ENCODE measurements at places on chromosomes 11 and 22. TPM values are rescaled to one million over a fixed set of nuclear protein-coding genes. Genes with fewer than 3 reads are reported as not detected.
A peak's percentile ranks its signal among the peaks of the same experiment; 100 is the strongest.

GRCh38 chr11:117600234-117600783 lies 196.7 kb downstream of the DSCAML1 start:
- no peak for DNase-seq

PRMT3 gene
- total RNA-seq: 10.5 TPM

GRCh38 chr22:21094911-21095772 lies 49.4 kb downstream of the LRRC74B start:
- DNase-seq: no peak

DNA sequence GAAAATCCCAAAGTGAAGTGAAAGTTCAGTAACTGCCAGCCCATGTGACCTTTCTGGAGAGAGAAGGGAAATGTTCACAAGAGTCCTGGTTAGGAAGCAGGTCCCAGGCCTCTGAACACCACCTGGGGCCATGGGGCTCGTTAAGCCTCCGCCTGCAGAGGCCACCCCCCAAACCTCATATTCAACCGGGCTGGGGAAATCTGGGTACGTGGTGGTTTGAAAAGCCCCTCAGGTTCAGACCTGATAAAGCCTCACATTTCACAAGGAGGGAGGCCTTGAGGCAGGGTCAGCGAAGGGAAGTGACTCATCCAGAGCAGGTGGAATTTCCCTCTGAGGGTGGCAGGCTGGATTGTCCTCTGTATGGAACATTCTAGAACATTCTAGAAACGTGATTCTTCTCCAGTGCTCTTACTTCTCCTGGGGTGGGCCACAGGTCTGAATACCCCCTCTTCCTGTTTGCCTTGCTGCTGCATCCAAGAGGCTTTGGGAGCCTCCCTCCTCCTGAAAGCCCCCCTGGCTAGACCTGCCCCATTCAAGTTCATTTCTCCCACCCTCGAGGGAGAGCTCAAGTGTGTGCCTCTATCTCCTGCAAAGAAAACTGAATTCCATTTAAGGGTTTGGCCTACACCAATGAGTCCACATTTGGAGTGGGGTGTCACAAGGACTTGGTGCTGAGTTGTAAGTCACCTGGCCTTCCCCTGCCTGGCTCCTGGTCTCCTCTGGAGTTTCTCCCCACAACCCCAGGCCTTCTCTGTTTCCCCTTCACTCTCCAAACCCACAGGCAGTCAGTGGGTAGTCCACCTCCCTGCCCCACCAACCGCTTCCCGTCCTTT lies 6.3 kb downstream of the FXYD2 start:
- no peak for DNase-seq

DNA sequence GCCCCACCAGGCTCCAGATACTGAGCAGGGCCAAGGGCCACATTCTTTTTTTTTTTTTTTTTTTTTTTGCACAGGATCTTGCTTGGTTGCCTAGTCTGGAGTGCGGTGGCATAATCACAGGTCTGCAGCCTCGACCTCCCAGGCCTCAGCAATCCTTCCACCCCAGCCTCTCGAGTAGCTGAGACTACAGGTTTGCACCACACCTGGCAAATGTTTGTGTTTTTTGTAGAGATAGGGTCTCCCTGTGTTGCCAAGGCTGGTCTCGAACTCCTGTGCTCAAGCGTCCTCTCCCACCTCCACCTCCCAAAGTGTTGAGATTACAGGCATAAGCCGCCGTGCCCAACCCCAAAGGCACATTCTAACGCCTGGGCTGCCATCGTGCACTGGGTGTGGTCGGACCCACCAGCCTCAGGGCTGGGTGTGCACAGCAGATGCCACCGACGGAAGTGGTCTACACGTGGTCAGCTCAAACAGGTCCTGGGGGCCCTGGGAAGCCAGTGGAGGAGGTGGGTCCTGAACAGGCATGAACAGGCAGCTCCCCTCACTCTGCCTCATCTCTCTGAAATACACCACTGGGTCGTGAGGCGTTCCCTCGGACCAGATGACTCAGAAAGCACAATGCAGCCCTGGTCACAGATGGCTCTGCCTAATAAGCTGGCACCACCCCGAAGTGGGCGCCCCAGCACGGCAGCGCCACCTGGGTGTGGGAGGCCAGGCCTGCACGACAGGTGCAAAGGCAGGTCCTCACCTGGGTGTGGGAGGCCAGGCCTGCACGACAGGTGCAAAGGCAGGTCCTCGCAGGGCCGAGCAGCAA lies 5.1 kb upstream of the B4GALNT4 start:
- peak; percentile 74 for DNase-seq

GRCh38 chr11:8713760-8714454 lies 31.3 kb downstream of the RPL27A start:
- peak; percentile 46 for DNase-seq

OAF gene
- 23.3 TPM for total RNA-seq

- no peak for DNase-seq
Observed at GRCh38 chr11:33532720-33533385, 167.8 kb downstream of the C11orf91 start.

DNA sequence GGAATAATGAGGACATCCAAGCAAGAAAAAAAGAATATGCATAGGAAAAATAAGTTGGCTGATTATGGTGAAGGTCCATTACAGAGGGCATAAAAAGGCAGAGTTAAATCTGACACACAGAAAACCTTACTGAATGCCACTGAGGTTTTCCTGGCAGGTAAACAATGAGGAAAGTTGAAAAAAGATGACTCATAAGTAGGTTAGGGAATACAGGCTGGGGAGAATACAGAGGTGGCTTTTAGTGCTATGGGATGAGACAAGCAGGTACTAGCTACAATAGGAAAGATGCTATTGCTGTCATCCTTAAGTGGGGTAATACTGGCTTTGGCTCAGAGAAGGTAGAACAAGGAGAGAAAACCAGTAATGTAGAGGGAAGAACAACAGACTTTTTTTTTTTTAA lies 44.7 kb downstream of the CSTF3 start:
- no peak for DNase-seq

SERPING1 gene
- 204 TPM for total RNA-seq

NCR3LG1 gene
- total RNA-seq: 13.6 TPM

- no peak for DNase-seq
Observed at GRCh38 chr22:22957090-22957489, 69.5 kb downstream of the IGLL5 start.

- peak; percentile 95 for DNase-seq
Observed at GRCh38 chr11:119356349-119357031, 10.0 kb upstream of the MFRP start.

- DNase-seq: peak; percentile 24
Observed at GRCh38 chr11:67309661-67310061, 6.3 kb downstream of the SSH3 start.

DNA sequence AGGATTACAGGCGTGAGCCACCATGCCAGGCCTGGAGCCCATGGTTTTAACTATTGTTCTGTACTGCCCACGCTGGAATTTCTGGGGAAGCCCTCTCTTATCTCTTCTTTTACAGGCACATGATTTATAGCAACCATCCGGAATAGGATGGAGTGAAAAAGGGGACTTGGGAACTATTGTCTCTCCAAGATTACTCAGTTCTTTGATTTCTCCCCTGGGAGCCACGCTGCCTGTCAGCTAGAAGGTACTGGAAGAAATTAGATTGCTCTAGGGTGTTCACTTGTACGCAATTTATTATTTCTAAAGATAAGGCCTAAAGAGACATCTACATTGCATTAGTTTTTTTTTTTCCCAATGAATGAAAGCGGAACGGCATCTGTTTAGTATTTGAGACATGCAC lies 65.6 kb upstream of the PTPRJ start:
- DNase-seq: no peak
